ENCODE measurements at places on chromosomes 4 and X. TPM values are rescaled to one million over a fixed set of nuclear protein-coding genes. Genes with fewer than 3 reads are reported as not detected.

The SSX1 gene
- total RNA-seq = not detected

The OTOP1 gene
- not detected for total RNA-seq

The CXorf65 gene
- not detected for total RNA-seq

The GSX2 gene
- total RNA-seq = not detected

- no peak for DNase-seq
Observed at GRCh38 chrX:110407910-110408545, 49.4 kb downstream of the RTL9 start.

DNA sequence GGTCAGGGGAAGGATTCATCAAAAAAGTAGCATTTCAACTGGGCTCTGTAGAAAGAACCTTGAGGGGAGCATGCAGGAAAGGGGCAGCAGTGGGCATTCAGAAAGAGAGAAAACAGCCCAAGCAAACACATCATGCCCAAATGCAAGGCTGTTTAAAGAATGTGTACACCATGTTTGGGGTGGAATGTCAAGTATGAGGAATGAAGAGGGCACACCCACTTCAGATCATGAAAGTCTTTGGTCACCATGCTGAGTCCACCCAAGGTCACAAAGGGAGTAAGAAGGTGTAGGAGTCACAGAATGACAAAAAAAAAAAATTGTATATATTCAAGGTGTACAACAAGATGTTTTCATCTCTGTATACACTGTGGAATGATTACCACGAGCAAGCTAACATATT lies 9.4 kb downstream of the S100G start:
- DNase-seq = no peak

- no peak for DNase-seq
Observed at GRCh38 chrX:10598540-10598939, 21.8 kb downstream of the MID1 start.

DNA sequence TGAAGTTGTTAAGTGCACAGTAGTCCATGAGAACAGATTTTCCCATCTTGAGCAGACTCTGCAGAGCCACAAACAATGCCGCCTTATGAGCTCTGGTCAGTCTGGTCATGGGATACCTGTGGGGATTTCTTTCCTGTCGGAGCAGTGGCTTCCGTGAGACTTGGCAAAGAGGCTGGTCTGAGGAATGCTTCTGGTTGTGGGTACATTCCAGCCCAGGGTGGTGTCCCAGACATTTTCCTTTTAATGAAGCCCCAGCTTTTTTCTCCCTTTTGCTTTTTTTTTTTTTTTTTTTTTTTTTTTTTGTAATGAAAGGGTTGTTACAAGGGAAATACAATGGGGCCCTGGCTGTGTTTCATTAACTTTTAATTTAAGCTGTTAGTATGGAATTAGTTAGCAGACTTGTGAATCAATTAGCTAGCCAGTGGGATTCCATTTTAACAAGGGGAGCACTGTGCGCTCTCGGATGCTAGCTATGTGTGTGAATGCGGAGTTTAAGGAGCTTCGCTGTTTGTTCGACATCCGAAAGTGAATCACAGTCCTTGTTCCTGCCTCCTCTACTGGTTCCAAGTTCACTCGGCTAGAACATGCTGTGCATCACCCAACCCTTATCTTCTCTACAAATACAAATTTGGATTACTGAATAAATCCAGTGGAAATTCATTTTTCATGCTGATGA lies 225.1 kb downstream of the CBR4 start:
- DNase-seq = no peak

- DNase-seq = no peak
Observed at GRCh38 chrX:19331831-19332230, 11.9 kb upstream of the PDHA1 start.

- no peak for DNase-seq
Observed at GRCh38 chrX:44428989-44429627, 85.6 kb upstream of the EFHC2 start.

All from kidney epithelial cell (primary cell).